ENCODE measurements at places on chromosomes 1 and 21.

- no peak for DNase-seq
Observed at GRCh38 chr1:218164930-218165700, 120.0 kb upstream of the RRP15 start.

DNA sequence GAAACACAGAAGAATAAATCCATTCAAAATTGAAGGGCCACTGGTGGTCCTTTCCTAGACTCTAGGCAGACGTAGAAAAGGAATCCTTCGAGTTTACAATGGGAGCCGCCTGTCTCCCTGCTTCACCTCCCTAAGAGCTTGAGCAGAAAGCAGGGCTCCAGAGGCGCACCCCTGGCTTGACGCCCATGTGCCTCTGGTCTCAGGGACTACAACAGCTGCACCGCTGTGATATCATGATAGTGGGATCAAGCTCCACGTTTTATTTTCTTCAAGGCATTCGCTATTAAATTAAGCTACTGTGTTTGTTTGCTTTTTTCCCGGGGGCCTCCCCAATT is 403 bp upstream of the C1orf122 start:
- no peak for DNase-seq

- no peak for DNase-seq
Observed at GRCh38 chr1:24322470-24323177, 3.5 kb downstream of the GRHL3 start.

GRCh38 chr1:31432592-31433395 is 19.8 kb downstream of the SERINC2 start:
- DNase-seq = no peak

- no peak for DNase-seq
Observed at GRCh38 chr1:26548841-26549240, 19.3 kb downstream of the RPS6KA1 start.

DNA sequence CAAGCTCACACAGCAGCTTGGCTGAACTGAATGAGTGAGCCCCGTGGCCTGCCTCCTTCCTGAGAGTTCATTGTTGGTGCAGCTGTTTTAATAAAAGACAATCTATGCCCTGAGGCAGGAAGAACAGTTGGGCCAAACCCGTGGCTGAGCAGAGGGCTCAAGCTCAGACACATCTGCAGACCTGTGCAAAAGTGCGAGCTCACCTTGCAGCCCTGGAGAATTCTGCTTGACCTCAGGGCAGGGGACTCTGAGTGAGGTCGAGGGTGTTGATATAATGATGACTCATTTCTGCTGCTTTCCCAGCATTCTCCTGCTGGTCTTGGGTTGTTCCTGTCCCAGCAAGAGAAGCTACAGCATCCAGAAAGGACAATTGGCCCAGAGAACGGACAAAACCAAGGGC is 61.0 kb downstream of the ATP5PO start:
- no peak for DNase-seq

- peak; percentile 12 for DNase-seq
Observed at GRCh38 chr21:28522014-28522799, 470.5 kb downstream of the LTN1 start.

GRCh38 chr21:26168371-26168770 is 2.2 kb downstream of the APP start:
- no peak for DNase-seq

- DNase-seq = no peak
Observed at GRCh38 chr1:193462629-193463320, 276.4 kb upstream of the B3GALT2 start.

DNA sequence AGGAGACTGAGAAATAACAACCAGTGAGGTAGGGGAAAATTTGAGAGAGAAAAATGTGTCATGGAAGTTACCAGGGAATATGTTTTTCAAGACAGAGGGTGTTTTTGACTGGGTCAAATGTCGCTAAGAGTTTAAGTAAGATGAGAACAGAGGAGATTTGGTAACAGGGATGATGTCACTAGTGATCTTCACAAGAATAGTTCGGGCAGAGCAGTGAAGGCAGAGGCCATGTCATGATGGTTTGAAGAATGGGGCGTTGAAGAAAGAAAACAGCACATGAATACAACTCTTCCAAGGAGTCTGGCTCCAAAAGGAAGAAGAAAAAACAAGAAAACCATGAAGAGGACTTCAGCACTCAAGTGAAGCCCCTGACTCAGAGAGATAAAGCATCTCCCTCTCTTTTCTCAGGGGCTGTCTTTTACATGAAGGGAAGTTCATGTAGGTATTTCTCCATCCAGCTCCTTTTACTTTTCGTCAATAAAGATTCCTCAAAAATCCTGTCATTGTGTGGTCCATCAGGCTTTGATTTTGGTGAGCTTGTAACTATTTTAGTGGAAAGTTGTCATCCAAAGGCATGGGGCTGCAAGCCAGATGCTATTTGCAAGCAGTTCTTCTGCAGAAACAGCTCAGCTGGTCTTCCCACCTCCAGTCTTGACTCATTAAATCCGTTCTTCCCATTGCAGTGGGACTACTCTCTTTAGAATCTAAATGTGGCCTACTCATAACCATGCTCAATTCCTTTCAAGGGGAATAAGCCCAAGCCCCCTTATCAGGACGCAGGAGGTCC is 397.3 kb downstream of the LMX1A start:
- no peak for DNase-seq

GRCh38 chr1:116760996-116761665 is 6.9 kb downstream of the CD2 start:
- no peak for DNase-seq

GRCh38 chr1:7705048-7705907 is 65.8 kb upstream of the VAMP3 start:
- no peak for DNase-seq

- DNase-seq = no peak
Observed at GRCh38 chr1:85121744-85122143, 73.4 kb upstream of the MCOLN3 start.

DNA sequence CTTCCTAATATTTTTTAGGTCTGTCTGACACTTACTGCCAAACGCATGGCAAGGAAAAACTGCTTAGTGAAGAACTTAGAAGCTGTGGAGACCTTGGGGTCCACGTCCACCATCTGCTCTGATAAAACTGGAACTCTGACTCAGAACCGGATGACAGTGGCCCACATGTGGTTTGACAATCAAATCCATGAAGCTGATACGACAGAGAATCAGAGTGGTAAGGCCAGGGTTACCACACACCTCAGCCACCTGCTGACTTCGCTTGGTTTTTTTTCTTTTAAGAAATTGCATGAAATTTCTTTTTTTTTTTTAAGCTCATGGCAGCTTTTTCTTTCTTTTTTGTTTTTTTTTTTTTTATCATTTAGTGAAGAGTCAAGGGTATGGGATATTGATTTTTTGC is 17.2 kb downstream of the ATP1A1 start:
- no peak for DNase-seq

DNA sequence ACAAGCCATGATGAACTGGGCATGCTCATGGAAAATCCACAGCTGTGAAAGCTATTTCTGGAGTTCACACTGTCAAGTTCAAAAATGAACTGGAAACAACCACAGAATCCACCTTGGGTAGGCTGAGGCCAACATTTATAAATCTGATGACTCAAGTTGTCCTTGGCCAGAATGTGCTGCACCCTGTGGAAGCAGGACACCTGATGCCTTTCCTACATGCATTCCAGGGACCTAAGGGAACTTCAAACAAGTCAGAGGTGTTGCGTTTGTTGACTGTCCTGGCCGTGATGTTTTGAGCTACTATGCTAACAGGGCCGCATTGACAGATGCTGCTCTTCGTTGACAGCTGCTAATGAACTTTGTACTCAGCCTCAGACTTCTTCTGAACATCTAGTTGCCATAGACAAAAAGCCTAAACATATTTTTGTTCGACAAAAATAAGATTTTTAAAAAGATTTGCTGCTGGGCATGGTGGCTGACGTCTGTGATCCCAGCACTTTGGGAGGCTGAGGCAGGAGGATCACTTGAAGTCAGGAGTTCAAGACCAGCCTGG is 127.9 kb upstream of the SLC45A1 start:
- DNase-seq = peak; percentile 30

- no peak for DNase-seq
Observed at GRCh38 chr1:10564063-10564462, 89.3 kb downstream of the PEX14 start.

DNA sequence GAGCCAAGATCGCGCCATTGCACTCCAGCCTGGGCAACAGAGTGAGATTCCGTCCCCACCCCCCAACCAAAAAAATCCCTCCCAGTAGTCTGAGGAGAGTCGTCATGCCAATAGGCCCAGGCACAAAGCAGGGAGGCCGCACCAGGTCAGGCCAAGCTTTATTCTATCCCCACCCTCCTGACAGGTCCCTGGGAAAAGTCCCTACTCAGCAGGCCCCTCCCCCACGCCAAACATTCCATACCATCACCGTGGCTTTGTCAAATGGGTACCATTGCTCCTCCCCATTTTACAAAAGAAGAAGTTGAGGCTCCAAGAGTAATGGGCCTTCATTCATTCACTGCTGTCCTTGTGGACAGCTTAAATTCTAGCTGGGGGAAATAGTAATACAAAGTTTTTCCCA is 5.3 kb downstream of the GPR3 start:
- DNase-seq = no peak

GRCh38 chr1:234324821-234325220 is 48.4 kb upstream of the COA6 start:
- no peak for DNase-seq

- DNase-seq = no peak
Observed at GRCh38 chr1:195195423-195196057, 1412.7 kb downstream of the KCNT2 start.

DNA sequence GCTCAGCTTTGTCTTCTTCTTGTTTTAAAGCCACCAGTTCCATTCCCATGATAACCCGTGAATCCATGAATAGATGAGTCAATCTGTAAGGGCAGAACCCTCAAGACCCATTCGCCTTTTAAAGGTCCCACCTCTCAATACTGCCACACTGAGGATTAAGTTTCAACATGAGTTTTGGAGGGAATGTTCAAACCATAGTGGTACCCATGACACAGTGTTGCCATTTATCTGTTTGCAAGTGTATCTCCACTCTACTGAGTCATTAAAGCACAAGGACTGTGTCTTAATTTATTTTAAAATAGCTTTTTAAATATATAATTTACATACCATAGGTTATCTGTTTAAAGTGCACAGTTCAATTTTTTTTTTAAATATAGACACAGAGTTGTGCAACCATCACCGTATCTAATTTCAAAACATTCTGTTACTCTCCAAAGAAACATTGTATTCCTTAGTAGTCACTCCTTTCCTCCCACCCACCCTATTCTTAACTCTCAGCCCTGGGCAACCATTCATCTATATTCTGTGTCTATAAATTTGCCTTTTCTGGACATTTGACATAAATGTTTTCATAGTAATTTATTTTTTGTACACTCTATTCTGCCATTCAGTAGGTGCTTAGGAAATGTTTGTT is 4.8 kb upstream of the IL24 start:
- no peak for DNase-seq

DNA sequence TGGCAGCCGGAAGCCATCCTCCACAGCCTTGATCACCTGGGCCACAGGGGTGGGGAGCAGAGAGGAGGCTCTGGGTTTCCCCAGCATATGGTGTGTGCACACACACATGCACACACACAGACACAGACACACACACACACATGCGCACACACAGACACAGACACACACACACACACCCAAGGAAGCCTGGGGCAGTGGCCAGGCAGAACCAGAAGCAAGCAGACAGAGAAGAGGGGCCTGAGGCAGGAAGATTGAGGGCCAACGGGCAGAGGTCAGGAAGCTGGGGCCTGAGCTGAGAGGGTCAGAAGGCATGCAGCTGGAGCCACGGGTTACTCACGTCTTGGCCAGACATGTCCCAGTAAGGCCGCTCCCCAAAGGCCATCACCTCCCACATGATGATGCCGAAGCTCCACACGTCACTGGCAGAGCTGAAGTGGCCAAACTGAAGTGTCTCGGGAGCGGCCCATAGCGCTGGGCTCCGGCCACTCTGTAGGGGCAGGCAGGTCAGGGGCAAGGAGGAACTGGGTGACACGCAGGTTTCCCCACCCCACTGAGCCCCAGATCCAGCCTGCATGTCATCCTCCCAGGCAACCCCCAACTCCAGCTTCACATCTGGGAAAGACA is 27.4 kb downstream of the CDCA8 start:
- DNase-seq = no peak

DNA sequence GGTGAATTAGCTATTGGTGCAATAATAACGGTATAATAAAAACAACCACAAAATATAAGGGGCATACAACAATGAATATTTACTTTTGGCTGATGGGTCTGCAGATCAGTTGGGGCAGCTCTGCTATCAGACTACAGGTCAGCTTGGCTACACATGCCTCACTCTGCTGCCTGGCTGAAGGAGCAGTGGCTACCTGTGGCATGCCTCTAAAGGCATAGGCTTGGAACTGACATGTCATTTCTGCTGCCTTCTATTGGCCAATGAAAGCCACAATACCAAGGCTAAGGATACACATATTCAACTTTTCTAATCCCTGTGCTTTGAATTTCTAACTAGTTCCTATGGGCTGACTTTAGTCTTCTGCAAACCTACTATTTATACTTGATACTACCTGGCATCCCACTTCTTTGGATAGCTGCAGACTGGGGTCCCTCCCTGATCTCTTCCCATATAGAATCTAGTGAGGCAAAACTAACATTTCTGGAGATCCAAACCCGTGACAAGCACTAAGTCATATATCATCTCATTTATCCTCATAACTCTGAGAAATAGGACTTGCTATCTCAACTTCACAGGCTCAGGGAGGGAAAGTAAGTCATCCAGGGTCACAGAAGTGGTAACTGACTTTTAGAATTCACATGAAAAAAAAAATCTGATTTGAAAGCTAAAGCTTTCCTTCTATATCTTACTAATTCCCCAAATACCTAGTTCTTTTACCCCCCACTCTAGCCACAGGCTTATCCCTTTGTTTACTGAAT is 19.2 kb upstream of the SYDE2 start:
- no peak for DNase-seq

DNA sequence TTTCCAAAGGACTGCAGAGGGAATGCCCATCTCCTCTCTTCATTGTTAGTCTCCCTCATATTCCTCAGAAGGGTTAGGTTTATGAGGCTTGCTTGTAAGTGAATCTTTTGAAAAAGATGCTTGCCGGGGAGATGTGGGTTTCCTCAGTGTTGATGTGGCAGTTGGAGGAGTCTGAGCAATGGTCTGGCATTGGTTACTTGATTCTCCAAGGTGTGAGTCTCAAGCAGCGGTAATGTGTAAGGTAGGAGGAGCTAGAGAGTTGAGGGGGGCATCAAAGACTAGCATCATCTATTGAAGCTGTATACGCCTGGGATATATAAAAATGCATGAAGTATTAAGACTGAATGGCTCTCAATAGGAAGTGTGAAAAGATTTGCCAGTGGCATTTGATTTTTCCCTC is 21.5 kb downstream of the KHDRBS1 start:
- DNase-seq = no peak

DNA sequence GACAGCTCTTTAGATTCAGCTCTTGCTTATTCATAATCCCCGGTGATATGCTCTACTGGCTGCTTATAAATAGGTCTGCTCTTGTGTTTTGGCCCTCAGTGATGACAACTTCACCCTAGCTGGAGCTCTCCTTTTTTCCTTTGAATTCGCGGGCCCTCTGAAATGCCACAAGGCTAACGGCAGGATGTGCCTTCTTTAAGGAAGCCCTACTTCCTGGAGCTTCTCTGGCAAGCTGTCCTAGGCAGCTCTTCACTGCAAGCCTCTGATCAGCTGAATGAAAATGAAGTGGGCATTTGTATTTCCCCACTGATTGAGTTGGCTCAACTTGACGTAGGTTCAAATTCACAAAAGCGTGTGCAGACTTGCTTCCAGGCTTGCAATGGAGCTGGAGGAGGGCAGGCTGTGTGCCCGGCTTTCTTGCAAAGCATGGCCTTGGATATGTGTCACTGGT is 22.2 kb downstream of the SGIP1 start:
- no peak for DNase-seq

Data from Caco-2 (cell line).